ENCODE measurements at places on chromosomes 2 and 18. TPM values are rescaled to one million over a fixed set of nuclear protein-coding genes. Genes with fewer than 3 reads are reported as not detected.

DNA sequence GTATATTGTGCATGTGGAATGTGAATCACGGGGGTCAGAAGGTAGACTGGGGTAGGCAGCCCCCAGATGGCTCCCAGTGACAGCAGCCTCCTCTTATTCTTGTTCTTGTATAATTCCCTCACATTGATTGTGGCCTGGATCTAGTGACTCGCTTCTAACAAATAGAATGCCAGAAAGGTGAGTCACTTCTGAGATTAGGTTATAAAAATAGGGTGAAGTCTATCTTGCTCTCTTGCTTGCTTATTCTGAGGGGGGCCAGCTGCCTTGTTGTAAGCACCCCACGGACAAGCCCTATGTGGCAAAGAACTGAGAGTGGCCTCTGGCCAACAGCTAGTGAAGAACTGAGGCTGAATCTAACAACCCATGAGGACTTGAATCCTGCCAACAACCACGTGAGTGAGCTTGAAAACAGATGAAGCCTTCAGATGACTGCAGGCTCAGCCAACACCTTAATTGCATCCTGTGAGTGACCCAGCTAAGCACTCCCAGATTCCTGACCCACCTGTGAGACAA, 15.6 kb upstream of the RMND5A start:
- DNase-seq = no peak

DNA sequence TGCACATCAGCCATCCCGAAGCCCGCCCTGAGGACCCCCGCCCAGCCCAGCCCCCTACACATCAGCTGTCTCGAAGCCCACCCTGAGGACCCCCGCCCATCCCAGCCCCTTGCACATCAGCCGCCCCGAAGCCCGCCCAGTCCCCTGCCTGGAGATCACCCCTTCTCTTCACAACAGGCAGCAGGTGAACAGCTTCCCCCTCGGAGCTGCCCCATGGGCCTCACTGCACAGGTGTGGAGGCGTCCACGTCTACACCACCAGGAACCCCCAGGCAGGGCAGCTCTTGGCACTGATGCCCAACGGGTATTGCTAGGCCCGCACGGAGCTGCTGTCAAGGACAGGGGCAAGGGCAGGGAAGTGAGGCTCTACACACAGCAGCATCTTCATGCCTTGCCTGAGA, 137.6 kb downstream of the HDAC4 start:
- no peak for DNase-seq

DNA sequence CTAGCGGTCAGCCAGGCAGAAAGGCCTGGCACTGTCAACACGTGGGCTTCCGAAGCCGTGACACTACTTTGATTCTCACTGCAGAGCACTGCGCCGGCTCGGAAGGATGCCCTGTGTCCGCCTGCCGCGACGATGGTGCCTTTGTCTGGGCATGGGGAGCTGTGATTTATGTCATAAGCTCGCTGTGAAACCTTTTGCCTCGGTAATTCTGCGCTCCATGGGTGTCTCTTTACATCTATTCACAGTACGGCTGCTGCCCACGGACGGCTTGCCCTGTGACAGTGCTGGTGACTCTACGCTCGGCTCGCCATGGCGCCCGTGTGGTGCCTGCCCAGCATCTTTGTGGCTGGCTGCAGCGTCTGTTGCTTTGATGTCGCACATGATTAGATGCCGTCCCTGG, 43.1 kb upstream of the GBX2 start:
- DNase-seq = no peak

DNA sequence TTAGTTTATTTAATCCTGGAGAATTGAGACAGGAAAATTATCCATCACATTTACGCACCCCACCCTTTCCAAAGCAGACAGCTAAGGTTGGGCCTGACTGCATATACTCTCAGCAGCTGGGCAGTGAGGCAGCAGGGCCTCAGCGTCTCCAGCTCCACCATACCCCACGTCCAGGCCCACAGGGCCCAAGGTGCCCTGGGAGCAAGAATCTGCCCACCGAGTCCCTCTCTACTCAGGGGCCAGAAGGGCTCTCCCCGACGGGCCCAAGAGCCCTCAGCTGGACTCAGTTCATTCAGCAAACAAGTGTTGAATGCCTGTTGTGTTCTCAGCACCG, 126.3 kb downstream of the SEPTIN10 start:
- DNase-seq = no peak

GRCh38 chr18:32405588-32405987, 65.1 kb downstream of the GAREM1 start:
- DNase-seq = no peak

GRCh38 chr2:97969081-97970067, 26.4 kb downstream of the TMEM131 start:
- DNase-seq = no peak

DNA sequence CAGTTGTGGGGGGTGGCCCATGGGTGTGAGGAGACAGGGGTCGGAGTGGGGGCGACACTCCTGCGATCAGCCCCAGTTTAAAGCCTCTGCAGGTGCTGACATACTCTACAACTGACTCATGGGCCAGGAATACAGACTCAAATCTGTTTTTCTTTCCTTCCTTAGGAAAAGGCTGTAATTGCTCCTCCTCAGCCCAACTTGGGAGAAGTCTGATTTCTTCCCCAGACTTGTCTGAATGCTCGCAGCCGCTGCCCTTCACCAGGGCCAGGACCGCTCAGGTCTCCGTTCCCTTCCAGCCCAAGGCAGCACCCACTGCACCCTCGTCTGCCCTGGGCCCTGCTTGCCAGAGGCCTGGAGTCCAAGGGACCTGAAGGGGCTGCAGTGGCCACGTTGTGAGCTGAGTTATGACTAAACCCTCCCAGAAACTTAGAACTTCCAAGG, 41.3 kb downstream of the RHOB start:
- no peak for DNase-seq

The HOXD11 gene
- total RNA-seq = not detected

Data from activated B cell treated with CpG ODN at 0.5 μM for 24 hours (primary cell).